ENCODE measurements at places on chromosomes 2 and 18.

DNA sequence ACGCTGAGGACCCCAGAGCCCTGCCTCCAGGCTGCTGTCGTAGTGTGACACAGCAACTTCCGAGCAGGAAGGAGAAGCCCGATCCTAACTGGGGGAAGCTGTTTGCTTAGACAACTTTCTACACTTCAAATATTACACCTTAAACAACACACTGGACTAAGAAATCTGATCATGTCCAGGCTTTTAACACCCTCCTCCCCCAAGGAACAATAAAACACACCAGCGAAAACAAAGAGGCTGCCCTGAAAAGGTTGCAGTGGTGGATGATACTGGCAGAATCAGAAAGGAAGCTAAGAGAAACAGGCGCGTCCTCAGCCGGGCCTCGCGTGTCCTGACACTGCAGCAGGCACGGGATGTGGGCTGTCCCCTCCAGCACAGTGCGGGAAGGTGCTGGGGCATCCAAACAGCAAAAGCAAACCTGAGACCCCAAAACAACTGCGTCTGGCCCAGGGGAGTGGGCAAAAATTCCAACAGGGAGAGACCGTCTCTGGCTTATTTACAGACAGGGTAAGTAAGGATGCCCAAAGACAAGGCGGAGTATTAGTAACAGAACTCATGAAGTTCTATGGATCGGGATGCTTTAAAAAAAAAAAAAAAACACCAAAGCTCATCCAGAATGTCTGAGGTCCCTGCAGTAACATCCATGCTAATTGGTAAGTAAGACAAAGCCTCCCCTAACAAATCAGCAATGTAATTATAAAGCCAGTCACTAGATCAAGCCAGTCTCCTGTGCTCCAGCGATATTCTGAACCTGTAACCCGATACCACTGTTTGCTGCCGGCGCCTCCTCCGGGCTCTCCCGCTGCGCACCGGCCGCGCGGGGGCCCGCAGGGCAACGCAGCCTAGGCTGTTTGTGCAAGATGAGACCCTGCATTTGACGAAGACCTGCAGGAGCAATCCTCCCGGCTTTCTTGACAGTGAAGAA lies 9.0 kb downstream of the SERTAD2 start:
- DNase-seq: no peak

GRCh38 chr2:9239616-9240015 lies 33.0 kb downstream of the ASAP2 start:
- DNase-seq: no peak

GRCh38 chr18:55152801-55153200 lies 193.5 kb upstream of the CCDC68 start:
- DNase-seq: no peak

- DNase-seq: no peak
Observed at GRCh38 chr2:200193791-200194190, 112.7 kb upstream of the SPATS2L start.

GRCh38 chr2:77185052-77185451 lies 337.1 kb downstream of the LRRTM4 start:
- no peak for DNase-seq

GRCh38 chr2:232831496-232831895 lies 38.6 kb upstream of the SNORC start:
- DNase-seq: no peak

DNA sequence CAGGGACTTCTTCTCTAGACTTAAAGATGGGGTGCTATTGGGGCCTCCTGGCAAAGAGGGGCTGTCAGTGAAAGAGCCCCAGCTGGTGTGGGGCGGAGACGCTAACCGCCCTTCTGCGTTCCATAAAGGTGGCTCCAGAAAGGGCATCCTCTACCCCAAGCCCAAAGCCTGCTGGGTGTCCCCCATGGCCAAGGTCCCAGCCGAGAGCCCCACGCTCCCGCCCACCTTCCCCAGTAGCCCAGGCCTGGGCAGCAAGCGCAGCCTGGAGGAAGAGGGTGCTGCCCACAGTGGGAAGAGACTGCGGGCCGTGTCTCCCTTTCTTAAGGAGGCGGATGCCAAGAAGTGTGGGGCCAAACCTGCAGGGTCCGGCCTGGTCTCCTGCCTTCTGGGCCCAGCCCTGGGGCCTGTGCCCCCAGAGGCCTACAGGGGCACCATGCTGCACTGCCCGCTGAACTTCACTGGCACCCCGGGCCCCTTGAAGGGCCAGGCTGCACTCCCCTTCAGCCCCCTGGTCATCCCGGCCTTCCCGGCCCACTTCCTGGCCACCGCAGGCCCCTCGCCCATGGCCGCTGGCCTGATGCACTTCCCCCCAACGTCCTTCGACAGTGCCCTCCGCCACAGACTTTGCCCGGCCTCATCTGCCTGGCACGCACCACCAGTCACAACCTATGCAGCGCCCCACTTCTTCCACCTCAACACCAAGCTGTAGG lies 15.2 kb downstream of the ARID5A start:
- no peak for DNase-seq

DNA sequence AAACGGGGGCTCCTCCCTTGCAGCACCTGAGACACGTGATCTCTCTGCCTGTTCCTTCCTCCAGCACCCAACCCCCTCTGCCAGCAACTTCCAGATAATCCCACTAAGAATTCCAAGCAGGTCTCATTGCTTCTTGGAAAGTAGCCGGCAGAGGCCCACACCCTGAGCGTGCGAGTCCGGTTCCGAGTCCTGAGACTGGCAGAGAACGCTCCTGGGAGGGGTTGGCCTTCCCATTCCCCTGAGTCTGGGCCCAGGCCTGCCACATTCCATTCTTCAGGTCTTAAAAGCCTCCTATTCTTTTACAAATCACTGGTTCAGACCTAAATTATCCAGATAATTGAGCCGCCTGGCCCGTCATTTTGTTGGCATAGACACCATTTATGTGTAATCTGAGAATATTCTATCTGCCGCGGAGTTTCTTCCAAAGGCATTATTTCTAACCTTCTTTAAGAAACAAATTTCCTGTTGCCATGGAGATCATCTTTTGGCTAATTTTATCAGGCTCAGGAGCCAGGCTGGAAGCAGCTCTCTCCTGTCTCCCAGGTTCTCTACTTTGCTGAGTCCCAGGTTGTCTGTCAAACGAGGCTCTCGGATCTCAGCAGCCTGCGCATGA lies 165.4 kb downstream of the MYCN start:
- no peak for DNase-seq

DNA sequence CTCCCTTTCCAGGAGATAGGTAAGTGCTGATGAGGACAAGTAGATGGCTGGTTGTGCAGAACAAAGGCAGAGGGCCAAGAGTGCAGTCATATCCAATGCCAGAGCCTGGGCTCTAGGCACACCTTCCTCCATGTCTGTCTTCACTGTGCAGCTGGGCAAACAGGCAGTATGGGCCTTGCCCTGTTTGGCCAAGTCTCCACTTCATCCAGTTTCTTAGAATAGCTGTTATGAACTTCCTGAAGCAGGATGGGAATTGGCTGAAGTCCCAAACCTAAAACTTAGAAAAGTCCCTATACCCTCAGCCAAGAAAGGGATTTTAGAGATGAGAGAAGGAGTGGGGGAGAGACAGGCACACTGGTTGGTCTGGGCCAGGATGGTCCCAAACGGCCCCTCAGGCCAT lies 37.5 kb upstream of the CYP26B1 start:
- DNase-seq: no peak

DNA sequence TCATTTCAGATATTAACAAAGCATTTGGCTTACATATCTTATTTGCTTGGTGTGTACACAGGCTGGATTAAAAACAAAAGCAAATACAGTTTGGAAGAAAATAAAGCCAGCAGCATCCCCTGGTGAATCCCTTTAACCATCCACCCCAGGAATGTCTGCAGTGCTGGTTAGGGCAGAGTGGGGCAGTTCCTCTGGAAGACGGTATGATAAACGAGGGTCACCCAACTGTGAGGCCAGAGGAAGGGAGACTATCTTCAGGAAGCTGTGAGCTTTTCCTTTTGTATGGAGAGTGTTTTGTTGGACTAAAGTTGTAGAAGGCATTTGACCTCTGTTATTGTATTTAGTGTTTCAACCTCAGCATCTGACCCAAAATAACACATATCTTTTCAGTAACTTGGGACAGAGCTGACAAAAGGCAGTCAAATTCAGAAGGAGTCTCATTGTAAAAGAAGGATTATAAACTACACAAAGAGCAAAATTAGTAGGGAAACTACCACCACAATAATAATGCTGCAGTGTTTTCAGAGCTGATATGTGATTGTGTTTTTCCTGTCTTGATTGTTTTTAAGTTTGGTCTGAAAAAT lies 159.1 kb downstream of the FMNL2 start:
- DNase-seq: no peak

- DNase-seq: no peak
Observed at GRCh38 chr2:151422917-151423439, 13.3 kb downstream of the RIF1 start.

DNA sequence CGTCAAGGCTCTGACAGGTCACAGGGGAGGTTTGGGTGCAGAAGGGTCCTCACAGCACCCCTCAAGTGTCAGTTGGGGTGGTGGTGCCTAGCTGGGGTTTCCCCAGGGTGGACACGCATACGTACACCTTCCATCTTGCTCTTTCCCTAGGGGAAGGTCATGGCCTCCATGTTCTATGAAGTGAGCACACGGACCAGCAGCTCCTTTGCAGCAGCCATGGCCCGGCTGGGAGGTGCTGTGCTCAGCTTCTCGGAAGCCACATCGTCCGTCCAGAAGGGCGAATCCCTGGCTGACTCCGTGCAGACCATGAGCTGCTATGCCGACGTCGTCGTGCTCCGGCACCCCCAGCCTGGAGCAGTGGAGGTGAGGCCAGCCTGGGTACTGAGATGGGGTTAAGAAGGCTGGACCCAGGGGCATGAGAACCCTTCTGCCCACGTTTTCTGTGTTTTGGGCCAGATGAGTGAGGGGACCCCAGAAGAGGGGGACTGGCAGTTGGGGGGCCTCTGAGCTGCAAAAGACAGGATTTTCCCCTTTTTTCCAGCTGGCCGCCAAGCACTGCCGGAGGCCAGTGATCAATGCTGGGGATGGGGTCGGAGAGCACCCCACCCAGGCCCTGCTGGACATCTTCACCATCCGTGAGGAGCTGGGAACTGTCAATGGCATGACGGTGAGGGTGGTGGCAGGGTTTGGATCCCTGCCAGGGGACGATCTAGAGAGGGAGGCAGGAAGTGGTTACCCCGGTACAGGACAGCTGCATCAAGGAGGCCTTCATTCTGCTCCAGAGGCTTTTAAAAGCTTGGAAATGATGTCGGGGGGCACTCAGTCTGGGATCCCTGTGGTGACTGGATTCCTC lies 20.9 kb downstream of the SLC30A3 start:
- no peak for DNase-seq

DNA sequence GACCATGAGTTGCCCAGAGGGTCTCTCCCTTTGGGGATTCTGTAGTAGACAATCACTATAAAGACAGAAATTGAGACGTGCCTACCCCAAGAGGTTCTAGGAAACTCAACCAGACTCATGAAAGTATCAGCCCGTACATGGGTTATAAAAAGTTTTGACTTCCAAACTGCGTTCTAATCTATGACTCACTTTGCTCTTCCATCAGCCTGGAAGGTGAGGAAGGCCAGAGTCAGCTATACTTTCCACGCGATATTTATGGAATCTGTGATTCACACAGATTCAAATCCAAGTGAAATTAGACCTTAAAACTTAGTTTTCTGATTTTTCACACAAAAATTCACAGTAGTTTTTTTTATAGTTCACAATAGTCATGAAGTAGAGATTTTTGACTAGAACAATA lies 7.7 kb upstream of the LYPD1 start:
- DNase-seq: no peak

GRCh38 chr2:213150315-213151097 lies 906 bp downstream of the IKZF2 start:
- DNase-seq: no peak

GRCh38 chr18:13621886-13622619 lies 104.3 kb downstream of the FAM210A start:
- no peak for DNase-seq

- no peak for DNase-seq
Observed at GRCh38 chr2:236938126-236938525, 147.6 kb upstream of the COPS8 start.

DNA sequence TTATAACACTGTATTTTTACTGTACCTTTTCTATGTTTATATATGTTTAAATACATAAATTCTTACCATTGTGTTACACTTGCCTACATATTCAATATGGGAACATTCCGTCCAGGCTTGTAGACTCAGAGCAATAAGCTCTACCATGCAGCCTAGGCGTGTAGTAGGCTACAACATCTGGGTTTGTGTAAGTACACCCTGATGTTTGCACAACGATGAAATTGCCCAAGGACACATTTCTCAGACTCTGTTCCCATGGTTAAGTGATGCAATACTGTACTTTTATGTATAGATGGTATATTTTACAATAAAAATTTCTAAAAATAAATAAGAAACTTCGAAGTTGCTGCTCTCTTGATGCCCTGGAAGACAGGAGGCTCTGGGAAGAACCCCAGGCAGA lies 38.4 kb downstream of the YPEL5 start:
- no peak for DNase-seq

- no peak for DNase-seq
Observed at GRCh38 chr2:43171789-43172188, 54.6 kb downstream of the ZFP36L2 start.
